Stimulated activated CD4-positive, alpha-beta T cell treated with anti-CD3 and anti-CD28 coated beads, TNF-alpha, amount 100 ng/mL, for 24 hours (primary cell): ENCODE measurements at places on chromosomes 3 and 15.

- DNase-seq = no peak
Measured at GRCh38 chr3:108602249-108602934, 12.9 kb downstream of the DZIP3 start.

DNA sequence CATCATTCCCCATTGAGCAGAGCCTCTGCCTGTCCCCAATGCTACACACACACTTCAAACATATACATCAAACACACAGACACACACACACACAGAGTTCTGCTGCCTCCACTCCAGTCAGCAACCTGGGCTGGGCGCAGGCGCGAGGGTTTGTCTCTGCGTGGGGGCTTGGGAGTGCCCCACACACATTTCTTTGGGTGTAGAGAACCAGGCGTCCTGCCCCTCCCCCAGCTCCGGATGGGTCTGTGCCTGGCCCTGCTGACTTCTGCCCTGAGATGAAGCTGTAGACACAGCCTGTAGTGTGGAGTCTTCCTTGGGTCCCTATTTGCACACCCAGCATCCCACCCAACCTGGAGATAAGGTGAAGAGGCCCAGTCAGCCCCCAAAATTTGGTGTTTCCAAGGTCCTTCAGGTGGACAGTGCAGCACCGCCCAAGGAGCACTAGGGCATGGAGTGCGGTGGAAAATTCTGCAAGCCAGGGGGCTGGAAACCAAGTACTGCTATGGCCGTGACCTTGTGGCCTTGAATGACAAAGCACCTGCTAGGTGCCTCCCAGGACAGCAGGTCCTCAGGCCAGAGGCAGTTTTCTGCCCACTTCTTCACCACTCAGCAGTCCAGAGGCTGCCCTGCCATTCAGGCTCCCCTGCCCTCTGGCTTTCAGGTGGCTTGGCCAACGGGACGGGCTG lies 26.8 kb downstream of the FBXW12 start:
- no peak for DNase-seq

DNA sequence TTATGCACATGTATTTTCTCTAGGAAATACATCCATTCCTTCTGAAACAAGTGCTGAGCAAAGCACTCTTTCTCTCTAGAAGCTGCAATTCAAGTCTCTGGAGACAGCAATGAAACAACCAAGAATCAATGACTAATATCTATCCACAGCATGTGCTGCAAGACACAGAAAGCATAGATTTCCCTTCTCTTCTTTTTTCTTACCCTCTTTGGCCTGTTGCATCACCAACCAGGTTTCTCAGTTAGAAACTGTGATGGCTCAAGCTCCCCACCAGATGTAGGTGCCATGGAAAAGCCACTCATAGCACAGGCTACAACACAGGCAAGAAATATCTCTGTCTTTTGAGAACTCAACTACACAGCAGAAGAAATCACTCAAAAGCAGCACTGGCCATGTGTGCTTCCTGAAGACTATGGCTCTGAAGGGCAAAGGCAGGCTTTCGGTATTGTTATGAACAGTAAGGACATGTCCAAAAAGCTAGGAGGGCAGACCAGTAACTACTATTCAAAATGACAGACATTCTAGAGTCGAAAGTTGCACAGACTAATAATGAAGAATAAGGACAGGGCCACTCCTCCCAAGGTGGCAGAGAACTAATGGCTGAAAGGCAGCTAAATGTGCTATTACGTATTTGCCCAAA lies 15.5 kb downstream of the ZDHHC3 start:
- no peak for DNase-seq

DNA sequence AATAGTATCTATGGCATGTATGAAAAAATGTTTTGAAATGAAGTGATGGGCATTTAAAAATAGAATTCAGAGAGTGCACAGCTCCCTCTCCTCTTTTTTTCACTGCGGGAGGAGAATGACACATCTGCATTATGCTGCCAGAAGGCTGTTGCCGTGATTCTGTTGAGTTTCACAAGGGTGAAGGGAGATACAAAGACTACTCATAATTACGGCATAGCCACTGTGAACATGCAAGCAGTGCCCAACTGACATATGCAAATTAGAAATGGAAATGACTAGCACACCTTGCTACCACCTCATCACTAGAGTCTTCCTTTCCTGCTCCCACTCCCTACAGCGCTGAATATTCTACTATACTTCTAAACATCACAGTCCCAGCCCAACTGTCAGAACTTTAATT lies 20.1 kb downstream of the IFT57 start:
- DNase-seq = no peak

GRCh38 chr3:88038566-88038965 lies 20.2 kb downstream of the CGGBP1 start:
- no peak for DNase-seq

DNA sequence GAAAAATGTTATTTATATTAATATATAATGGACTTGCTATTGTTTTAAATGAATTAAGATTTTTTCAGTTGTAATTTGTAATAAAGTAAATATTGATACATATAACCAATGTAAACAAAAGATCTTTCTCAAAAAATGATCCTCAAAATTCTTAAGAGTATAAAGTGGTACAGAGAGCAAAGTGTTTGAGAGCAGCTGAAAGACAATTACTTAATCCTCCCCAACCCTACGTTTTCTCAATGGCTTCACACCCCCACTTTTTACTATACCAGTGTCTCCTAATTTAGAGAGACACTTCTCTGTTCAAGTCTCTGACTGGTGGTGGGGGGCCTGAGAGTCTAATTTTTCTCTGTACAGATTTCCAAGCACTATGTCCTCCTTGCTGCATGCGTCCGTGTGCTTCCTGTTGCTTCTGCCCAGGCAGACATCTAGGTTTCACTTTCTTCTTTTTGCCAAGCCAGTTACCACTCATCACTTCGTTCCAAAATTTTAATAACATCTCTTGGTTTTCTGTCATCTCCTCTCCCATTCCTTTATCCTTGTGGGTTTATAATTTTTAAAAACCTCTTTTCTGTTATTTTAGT lies 276.3 kb upstream of the DNAJC19 start:
- DNase-seq = no peak

DNA sequence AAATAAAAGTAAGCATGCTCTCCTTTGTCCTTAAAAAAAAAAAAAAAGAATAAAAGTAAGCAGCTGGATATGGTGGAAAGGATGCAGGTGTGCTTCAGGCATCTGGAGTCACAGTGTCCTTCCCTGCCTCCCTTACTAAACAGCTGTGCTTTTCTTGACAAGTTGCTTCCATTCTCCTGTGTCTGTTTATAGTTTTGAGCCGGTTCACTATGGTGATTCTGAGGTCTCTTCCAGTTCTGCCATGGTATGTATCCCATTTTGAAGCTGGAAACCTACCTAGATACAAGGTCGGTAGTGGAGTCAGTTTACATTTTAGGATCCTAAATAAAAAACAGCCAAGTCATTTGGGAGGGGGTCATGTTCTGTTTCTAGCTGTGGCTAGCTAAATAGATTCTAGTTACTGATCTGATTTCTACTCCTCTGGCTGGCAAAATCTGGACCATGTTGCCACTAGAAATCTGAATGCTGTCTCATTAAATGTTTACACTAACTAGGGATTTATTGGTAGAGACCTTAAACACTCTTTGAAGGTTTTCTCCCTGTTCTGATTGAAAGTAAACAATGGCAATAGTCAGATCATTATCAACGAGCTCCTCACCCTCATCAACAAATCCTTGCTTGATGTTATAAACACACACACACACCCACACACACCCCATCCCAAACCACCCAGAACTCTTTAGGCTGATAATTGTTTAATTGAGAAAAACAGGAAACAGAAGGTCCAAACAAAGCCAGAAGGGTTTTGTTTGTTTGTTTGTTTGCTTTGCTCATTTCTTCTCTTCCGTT lies 7.9 kb downstream of the TNFSF10 start:
- no peak for DNase-seq

DNA sequence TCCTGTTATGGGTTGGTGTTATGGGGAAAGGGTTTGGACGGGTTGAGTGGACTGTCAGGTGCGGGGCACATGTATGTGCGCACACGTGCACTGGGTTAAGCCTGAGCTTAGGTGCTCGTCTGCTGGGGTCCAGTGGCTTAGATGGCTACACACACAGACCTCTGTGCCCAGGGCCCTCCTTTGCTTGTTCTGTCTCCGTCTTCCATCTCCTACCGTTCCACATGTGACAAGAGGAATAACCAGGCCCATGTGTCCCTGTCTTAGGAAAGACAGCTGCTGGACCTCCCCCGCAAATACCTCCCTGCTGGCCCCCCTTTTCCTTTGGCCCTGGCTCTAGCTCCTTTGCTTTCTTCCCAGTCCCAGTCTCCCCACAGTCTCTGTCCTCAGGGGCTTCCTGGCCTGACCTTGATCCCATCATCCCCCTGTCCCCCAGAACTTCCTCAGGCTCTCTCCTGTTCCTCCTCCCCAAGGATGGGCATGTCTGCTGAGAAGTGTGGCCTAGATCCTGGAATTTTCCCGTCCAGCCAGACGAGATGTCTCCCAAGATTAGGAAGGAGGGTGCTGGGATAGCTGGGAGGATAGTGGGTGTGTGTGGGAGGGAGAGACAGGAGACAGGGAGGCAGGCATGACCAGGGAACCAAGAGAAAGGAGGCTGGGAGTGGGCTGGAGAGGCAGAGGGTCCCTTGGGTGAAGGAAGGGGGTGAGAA lies 797 bp upstream of the THPO start:
- DNase-seq = no peak

GRCh38 chr15:59137566-59137965 lies 32.6 kb downstream of the CCNB2 start:
- no peak for DNase-seq

DNA sequence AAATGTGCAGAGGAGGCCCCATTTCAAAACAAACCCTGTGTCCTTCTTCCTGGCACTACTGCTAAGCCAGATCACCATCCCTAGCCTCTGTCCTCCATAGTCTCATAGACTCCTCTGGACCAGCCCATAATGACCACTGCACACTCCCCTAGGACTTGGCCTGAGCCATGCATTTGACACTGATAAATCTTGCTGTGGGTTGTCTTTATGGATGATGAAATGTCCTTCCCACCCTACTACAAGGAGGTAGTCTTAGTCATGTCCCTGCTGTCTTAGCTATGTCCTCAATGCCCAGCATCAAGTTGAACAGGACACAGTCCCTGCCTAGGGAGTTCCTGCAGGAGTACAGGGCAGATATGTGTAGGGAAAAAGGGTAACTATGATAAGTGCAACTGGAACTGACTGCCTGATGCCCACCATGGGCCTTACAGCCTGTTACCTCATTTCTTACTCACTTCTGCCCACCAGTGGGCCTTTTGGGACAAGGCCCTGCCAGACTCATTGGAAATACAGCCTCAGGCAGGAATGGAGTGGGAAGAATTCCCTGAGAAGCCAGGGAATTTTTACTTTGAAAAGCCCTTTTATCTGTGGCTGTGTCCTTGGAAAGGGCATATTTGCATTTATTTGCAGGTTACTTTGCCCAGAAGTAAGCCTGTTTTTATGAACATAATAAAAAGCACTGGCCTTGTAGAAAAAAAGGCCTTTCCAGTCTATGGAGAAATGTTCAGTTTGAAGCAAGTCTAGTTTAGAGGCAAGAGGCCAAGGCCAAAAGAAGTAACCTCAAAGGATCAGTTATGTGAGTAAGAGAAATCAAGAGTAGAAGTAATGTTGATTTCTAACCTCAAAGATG lies 199.6 kb upstream of the EIF1B start:
- DNase-seq = no peak

- DNase-seq = no peak
Measured at GRCh38 chr15:77599899-77600298, 32.8 kb downstream of the LINGO1 start.

- DNase-seq = no peak
Measured at GRCh38 chr3:54641226-54642014, 286.4 kb downstream of the LRTM1 start.

GRCh38 chr3:133472242-133472641 lies 72.4 kb downstream of the BFSP2 start:
- no peak for DNase-seq

DNA sequence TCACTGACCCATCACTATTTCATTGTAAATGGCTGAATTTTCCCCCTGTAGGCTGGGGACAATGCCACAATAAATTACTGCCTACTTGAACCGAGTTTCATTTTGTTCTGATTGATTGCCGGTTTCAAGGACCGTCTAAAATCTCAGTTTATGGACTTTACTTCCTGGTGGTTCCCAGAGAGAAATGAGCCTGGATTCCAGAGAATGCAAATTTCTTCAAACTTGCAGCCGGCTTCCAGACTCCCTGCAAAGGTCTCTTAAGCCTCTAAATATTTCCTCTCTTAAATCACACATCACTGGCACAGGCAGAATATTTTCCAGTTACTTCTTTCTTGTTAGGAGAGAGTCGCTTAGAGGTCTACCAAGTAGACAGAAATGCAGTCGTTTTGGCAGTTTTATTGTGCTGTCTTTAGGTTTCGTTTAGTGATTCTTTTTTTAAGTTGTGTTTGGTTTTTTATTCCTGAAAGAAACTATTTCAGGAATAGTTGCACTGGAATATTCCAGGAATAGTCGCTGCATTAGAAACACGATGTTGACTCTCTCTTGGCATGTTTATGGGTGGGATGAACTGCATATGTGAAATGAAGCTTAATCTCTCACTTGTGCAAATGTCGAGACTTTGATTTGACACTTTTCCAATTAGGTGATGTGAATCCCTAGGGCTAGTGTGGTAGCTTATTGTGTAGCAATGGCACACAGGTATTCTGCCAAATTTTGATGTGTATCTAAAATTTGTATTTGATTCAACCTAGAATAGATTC lies 284.1 kb upstream of the NR2E3 start:
- no peak for DNase-seq

DNA sequence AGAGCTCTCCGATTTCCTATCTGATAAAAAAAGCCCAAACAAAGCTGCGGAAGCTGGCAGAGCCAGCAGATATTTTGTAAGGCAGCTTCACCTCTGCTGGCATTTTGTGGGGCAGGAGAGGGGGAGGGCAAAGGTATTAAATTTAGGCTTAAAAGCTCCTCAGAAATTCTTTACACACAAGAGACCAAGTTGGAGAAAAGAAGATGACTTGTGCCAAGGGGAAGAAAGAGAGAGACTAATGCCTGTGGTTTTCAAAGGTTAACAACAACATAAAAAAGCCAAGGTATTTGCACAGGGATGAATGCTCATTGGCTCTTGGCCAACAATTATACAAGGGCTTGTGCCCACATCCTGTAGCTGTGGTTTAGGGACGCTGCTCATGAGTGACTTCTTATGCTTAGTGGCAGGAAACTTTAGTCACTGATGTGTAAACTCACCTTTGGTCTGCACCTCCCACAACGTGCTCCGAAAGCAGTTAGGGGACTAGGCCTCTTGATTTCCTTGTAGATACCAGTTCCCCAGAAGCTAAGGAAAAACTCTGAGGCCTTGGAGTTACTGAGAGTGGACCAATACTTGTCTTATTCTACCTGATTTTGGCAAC lies 152.9 kb downstream of the TPRG1 start:
- DNase-seq = peak; percentile 74
